ENCODE measurements at places on chromosomes 2 and 18. TPM values are rescaled to one million over a fixed set of nuclear protein-coding genes. Genes with fewer than 3 reads are reported as not detected.

DNA sequence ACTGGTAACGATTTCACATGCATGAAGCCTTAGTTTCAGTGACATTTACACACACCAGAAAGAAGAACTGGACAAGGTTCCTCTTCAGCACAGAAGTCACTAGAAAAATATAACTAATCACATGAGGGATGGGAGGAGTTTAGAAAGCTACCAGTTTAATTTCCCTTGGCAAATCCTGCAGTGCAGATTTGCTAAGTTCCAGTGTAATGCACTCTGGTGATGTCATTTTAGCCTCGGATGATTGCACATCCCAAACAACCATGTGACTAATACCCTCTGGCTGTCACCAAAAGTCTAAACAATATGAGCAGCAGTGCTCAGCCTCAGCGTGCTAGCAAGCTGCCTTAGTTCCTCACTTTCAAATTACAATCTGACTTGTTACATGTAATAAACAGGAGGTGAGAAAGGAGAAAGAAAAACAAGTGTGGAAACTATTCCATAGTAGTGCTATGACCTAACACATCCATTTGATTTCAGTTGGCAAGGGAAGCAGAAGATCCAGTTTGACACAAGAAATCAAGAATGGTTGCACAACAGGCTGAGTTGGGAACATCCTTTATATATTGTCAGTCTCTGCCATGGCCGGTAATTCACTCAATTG is 35.3 kb upstream of the PPP1CB start:
- peaks cover 7% of the 10 kb centered on the region for H3K4me1 ChIP-seq
- no peak overlapping the region for H3K27ac ChIP-seq
- no peak for DNase-seq
- no peak overlapping the region for H3K4me3 ChIP-seq

DNA sequence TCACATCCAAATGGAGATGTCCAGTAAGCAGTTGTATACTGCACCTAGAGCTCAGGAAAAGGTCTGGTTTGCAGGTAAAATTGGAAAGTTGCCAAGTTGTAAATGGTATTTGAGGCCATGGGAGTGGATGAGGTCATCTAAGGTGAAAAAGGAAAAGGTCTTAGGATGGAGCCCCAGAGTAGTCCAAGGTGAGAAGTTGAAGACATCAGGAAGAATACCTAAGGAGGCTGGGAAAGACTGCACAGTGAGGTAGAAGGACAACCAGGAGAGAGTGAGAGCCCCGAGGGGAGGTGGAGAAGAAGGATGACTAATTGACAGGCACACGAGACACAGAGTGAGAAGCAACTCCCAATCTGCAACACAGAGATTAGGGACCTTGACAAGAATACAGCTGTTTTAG is 10.7 kb downstream of the DPP4 start:
- no peaks in the 10 kb centered on the region for H3K27me3 ChIP-seq
- peaks cover 74% of the 10 kb centered on the region for H3K4me1 ChIP-seq
- H3K4me3 ChIP-seq: peak overlapping the region; percentile 76
- peak overlapping the region; percentile 83 for H3K27ac ChIP-seq
- DNase-seq: no peak
- H3K36me3 ChIP-seq: peaks cover 69% of the 10 kb centered on the region

DNA sequence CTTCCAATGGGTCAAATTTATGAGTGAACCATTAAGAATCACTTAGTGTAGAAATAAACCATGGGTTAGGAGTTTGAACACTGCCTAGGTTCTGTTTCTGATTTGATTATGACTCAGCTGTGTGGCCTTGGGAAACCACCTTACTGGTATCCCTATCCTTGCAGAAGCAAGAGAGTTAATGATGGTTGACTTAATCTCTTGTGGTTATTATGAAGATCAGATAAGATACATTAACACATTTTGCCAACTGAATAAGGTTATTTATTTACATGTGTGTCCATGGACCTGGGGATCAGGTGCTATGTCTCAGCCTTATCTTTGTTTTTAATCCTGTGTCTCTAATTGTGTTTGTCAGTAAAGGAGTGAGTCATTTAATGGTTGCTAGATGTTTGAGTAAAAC is 5.4 kb upstream of the KCNJ13 start:
- H3K4me3 ChIP-seq: no peak overlapping the region
- H3K36me3 ChIP-seq: peaks cover 16% of the 10 kb centered on the region
- H3K27ac ChIP-seq: no peak overlapping the region
- no peak for DNase-seq

The CFAP210 gene
- total RNA-seq: not detected

The SP140 gene
- total RNA-seq: 58.7 TPM

The ZC3H15 gene
- total RNA-seq: 64.7 TPM

DNA sequence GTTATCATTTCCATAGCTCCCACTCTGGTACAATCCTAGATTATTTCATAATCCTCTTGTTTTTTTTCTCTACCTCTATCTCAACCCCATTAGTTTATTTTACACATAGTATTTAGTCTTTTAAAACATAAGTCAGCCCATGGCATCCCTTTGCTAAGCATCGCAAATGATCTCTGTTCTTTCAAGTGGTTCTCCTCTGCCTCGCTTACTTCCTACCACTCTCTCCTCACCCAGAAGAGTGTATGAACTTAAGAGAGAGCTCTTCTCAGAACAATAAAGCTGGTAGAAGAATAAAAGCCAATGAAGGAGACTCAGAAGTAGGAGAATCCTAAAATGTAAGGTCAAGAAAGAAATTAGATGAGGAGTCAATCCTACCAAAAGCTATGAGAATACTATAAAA is 12.2 kb upstream of the ITPRID2 start:
- H3K27me3 ChIP-seq: peaks cover 16% of the 10 kb centered on the region
- no peak for DNase-seq
- no peaks in the 10 kb centered on the region for H3K4me1 ChIP-seq
- H3K4me3 ChIP-seq: no peak overlapping the region

DNA sequence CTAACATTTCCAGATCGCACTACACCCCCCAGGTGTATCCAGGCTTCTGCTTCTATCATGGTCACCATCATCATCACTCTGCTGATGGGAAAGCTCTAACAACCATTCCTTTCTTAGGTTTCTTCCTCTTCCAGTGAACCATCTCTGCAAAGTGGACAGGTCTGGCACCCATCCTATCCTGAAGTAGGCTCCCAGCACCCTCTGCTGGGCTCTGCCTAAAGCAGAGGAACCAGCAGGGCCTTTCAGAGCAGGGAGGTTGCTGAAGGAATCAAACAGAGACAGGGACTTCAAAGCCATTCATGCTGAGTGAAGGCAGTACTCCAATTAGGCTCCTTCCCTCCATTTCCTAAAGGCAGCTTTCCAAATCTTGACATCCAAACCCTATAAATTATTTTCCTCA is 27.2 kb upstream of the SATB2 start:
- no peaks in the 10 kb centered on the region for H3K36me3 ChIP-seq
- DNase-seq: no peak
- no peak overlapping the region for H3K4me3 ChIP-seq
- no peaks in the 10 kb centered on the region for H3K4me1 ChIP-seq
- peaks cover 10% of the 10 kb centered on the region for H3K27me3 ChIP-seq

DNA sequence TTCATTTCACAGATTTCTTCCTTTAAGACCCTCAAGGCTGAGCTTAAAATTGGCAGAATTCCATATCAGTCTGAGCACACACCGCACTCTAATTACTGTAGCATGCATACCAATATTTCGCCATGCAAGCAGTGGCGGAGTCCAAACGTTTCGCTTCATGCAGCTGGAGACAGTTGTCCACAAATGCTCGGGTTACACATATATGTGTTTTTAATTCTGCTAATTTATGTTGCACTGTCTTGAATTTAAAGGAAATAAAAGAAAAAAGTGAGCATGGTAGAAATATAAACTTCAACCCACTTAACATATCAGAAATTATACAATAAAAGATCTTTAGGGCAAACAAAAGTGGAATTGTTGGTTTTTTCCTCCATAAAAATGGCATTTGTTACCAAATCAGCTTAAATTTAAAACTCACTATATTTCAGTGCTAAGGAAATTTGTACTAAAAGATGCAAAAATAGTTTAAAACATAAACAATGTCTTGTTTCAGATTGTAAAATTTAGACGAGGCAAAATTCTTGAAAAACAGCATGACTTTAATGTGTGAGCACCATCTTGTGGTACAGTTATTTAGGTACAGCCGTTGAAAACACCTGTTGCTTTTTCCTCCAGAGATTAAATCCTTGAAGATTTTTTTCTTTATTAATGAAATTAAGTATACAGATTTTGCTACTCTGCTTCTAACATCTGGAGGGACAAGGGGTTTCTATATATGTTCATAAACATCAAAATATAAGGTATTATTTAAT is 24.1 kb upstream of the KANSL1L start:
- H3K36me3 ChIP-seq: no peaks in the 10 kb centered on the region
- H3K4me1 ChIP-seq: peaks cover 3% of the 10 kb centered on the region
- DNase-seq: no peak
- no peak overlapping the region for H3K4me3 ChIP-seq
- no peak overlapping the region for H3K27ac ChIP-seq
- H3K27me3 ChIP-seq: peaks cover 2% of the 10 kb centered on the region

- H3K4me1 ChIP-seq: peaks cover 26% of the 10 kb centered on the region
- no peaks in the 10 kb centered on the region for H3K27me3 ChIP-seq
- H3K36me3 ChIP-seq: peaks cover 20% of the 10 kb centered on the region
- H3K27ac ChIP-seq: no peak overlapping the region
- H3K4me3 ChIP-seq: no peak overlapping the region
Observed at GRCh38 chr18:46276748-46277147, 172.6 kb downstream of the HAUS1 start.

GRCh38 chr2:175476948-175477347 is 295.4 kb upstream of the ATP5MC3 start:
- peaks cover 3% of the 10 kb centered on the region for H3K27me3 ChIP-seq
- no peaks in the 10 kb centered on the region for H3K4me1 ChIP-seq
- DNase-seq: no peak
- no peak overlapping the region for H3K4me3 ChIP-seq
- H3K27ac ChIP-seq: no peak overlapping the region
- no peaks in the 10 kb centered on the region for H3K36me3 ChIP-seq

DNA sequence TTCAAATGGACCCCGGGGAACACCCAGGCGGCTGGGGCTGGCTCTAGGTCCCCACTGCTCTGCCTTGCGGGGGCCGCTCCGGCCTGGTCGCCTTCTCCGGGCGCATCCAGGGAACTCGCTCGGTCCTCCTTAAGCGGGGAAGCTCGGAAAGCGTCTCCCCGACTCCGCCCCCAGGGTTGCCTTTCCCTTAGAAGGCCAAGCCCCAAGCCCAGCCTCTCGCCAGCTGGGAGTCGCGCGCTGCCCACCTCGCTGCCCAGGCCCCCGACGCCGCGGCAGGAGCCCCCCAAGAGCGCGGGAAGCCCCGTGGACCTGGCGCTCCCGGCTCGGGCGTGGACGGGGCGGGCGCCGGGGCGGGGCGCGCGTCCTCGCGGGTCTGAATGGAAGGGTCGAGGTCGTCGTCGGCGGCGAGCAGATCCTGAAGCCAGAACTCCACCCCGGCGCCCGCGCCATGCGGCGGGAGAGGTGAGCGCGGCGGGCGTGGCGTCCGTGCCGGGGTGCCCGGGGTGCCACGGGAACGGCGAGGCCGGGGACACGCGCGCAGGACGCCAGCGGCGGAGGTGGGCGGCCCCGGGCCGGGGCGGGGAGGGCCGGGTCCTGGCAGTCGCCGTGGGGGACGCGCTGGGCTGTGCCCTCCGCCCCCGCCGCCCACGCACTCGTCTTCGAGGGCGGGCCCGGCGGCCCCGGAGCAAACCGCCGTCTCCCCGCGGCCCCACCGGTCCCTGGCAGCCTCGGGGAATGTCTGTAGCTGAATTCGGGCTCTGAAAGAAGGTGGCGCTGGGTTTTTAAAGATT is at the start of gene BOK:
Gene BOK, plus strand, starts transcription at position 214 of the 791 bp plus-strand sequence. CDS start 739 bp downstream, outside the sequence.
- peak; percentile 41 for DNase-seq
- H3K4me3 ChIP-seq: peak within 1 kb of the TSS; percentile 71
- H3K27me3 ChIP-seq: peaks cover 35% of the 10 kb centered on the region
- H3K4me1 ChIP-seq: peaks cover 7% of the 10 kb centered on the region
- H3K36me3 ChIP-seq: peaks cover 4% of the 10 kb centered on the region

DNA sequence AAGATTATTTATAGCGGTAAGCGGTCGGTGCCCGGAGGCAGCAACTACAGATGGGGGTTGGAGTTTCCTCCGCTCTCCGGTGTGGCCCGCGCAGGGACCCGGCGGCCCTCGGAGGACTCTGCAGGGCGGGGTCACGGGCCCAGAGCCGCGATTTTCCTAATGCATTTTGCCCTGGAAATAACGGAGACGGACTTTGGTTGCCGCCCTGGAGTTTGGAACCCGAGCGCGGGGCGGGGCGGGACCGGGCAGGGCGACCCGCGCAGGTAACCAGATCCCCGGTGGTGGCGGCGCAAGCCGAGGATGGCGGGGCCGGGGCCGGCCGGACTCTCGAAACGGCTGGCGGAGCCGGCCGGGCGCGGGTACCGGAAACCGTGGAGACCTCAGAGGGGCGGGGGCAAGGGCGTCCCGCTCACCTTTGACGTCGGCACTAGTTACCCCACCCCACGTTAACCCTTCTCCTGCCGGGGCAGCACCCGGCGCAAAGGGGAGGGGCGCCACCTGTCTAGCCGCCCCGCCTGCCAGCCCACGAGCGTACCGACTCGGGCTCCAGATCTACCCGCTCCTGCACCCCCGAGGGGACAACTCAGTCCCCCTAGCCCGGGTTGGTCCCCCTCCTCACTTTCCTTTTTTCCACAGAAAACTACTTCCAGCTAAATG is 2.9 kb downstream of the CYP26B1 start:
- H3K4me3 ChIP-seq: peak overlapping the region; percentile 28
- peaks cover 6% of the 10 kb centered on the region for H3K36me3 ChIP-seq
- H3K27ac ChIP-seq: no peak overlapping the region
- peaks cover 21% of the 10 kb centered on the region for H3K4me1 ChIP-seq
- peaks cover 58% of the 10 kb centered on the region for H3K27me3 ChIP-seq
- DNase-seq: peak; percentile 40

The NYAP2 gene
- not detected for total RNA-seq

The ESPNL gene
- total RNA-seq: 0.11 TPM

GRCh38 chr2:67322353-67323001 is 74.7 kb upstream of the ETAA1 start:
- no peak for DNase-seq
- no peaks in the 10 kb centered on the region for H3K4me1 ChIP-seq
- H3K27me3 ChIP-seq: no peaks in the 10 kb centered on the region
- H3K36me3 ChIP-seq: no peaks in the 10 kb centered on the region
- no peak overlapping the region for H3K27ac ChIP-seq

The TGFA gene
- total RNA-seq: 0.86 TPM

DNA sequence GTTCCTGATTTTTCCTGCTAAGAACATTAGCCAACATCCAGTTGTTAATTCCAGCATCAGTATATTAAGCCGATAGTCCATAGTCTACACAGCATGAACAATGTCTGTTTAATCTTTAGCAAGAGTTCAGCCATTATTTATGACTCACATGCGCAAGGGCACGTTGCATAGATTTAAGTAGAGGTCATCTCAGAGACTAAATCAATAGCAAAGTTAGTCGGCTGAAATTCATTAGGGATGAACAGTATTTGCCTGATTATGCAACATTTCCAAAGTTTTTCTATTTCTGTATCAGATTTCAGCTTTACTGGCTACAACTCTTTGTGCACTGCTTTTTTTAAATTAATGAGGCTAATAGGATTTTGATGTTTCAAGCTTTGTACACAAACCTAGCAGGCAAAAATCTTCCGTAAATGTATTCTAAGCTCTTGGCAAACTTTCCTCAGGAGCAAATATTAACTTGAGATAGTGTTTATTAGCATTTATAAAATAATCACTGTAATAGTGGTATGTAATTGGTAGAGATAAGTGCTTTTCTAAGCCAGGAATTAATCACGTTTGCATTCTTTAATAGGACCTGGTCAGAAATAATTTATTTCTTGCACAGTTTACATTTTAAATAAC is 578.7 kb upstream of the ID2 start:
- peaks cover 7% of the 10 kb centered on the region for H3K4me1 ChIP-seq
- no peak overlapping the region for H3K4me3 ChIP-seq
- H3K36me3 ChIP-seq: no peaks in the 10 kb centered on the region
- H3K27ac ChIP-seq: no peak overlapping the region
- no peak for DNase-seq

- H3K4me1 ChIP-seq: no peaks in the 10 kb centered on the region
- no peaks in the 10 kb centered on the region for H3K27me3 ChIP-seq
- H3K36me3 ChIP-seq: no peaks in the 10 kb centered on the region
- no peak for DNase-seq
- no peak overlapping the region for H3K4me3 ChIP-seq
Observed at GRCh38 chr2:107529146-107529545, 297.5 kb upstream of the RGPD4 start.
